ENCODE measurements at places on chromosomes 5 and 9. TPM values are rescaled to one million over a fixed set of nuclear protein-coding genes. Genes with fewer than 3 reads are reported as not detected.

DNA sequence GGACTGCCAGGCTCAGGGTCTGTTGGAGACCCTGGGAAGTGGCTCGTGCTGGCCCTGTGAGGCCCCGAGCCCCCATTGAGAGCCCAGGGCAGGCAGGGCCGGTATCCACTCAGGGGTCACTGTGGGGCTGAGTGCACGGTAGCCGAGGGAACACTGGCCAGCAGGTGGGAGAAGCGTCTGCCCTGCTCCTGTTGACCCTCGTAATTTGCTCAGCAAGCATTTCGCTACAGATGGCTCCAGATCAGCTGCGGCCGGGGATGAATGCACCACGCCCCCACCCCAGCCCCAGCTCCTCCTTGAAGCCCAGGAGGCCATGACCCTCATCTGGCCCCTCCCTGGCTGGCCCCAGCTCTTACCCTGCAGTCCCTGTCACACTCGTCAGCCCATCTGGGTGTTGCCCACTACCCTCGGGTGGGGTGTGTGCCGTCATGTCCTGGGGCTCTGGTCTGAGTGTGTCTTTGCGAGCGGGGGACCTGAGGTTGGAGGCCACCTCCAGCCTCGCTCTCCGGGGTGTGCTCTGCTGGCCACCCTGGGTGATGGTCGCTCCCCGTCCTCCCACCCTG lies 6.1 kb upstream of the NRARP start:
- DNase-seq = no peak

- DNase-seq = no peak
Measured at GRCh38 chr9:118595719-118596305, 773.4 kb downstream of the BRINP1 start.

- peak; percentile 27 for DNase-seq
Measured at GRCh38 chr5:171450423-171451331, 31.2 kb downstream of the FGF18 start.

The GFRA3 gene
- not detected for polyA plus RNA-seq

- DNase-seq = peak; percentile 63
Measured at GRCh38 chr5:172697123-172698121, 56.4 kb downstream of the NEURL1B start.

DNA sequence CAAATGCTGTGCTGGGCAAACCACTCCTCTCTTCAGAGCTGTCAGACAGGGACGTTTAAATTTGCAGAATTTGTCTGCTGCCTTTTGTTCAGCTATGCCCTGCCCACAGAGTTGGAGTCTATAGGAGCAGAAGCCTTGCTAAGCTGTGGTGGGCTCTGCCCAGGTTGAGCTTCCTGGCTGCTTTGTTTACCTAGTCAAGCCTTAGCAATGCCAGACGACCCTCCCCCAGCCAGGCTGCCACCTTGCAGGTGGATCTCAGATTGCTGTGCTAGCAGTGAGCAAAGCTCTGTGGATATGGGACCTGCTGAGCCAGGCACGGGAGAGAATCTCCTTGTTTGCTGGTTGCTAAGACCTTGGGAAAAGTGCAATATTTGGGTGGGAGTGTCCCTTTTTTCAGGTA lies 314.9 kb downstream of the NNT start:
- no peak for DNase-seq

The NFIB gene
- polyA plus RNA-seq = 2.2 TPM

The OR1Q1 gene
- 0.14 TPM for polyA plus RNA-seq
